ENCODE measurements at places on chromosomes 5 and 9.
A peak's percentile ranks its signal among the peaks of the same experiment; 100 is the strongest.

DNA sequence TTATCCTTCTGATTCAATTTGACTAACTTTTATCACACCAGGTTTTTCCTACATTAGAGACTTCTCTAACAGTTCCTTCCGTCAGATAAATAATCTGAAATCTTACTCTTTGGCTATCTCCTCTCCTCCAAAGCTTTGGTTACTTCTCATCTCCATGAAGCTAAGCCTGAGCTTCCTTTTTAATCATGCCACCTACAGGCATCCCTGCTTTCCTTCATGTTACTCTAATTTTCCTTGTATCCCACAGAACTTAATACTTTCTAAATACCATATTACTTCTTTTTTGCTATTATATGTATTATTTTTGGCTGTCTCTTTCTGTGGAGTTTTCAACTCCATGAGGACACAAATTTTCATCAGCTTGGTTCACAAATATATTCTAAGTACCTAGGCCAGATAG lies 49.7 kb downstream of the C9 start:
- DNase-seq: no peak

GRCh38 chr5:125584140-125584520 lies 837.7 kb upstream of the ZNF608 start:
- no peak for DNase-seq

DNA sequence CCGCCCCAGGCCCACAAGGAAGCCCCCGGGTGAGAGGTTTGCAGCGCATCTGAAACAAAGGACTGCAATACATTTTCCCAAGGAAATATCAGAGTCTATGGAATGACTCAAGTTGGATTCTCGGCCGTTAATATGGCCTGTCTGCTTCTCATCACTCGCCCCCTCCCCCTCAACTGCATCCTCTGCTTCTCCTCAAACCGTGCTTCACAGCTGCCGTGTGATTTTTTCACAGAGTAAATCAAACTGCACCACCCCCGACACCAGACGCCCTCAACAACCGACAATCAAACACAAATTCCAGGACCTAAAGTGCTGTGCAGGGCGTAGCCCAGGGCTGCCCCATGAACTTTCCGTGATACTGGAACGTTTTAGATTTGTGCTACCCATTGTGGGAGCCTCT lies 176.9 kb downstream of the ROR2 start:
- no peak for DNase-seq

DNA sequence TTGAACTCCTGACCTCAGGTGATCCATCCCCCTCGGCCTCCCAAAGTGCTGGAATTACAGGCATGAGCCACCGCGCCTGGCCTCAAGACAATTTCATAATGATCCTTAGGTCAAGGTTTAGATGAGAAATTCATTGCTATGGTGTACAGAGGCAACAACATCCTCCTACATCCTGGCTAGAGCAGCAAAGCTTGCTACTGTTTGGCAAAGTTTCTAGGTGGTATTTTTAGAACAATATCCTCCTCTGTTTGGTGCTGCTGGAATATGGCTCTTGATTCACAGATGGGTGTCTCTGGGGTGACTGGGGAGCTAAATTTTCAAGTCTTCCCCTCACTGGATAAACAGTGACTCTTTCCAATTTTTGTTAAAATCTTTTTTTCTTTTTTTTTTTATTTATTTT lies 30.6 kb downstream of the CRHBP start:
- no peak for DNase-seq

DNA sequence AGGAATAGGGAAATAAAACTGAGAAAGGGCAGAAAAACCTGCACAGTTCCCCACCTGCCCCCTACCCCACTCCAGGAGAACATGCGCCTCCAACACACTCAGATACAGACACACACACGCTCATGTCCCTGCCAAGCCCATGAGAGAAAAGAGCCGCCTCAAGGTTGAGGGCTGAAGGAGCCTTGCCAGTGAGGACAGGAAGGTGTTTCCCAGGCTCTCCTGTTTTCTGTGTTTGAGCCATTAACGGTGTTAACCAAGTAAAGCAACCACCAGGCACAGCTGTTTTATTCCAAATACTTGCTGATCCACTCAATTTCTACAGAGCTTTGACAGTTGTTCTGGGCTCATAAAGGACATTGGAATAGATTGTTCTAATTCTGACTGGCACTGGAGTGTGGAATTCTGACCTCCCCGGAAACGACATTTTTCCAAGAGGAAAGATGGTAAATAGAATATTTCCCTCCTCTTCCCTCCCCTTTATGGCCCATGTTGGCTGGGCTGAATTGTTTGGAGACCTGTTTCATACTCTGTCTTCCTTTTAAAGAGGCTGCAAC lies 238.0 kb downstream of the DMAC1 start:
- no peak for DNase-seq

DNA sequence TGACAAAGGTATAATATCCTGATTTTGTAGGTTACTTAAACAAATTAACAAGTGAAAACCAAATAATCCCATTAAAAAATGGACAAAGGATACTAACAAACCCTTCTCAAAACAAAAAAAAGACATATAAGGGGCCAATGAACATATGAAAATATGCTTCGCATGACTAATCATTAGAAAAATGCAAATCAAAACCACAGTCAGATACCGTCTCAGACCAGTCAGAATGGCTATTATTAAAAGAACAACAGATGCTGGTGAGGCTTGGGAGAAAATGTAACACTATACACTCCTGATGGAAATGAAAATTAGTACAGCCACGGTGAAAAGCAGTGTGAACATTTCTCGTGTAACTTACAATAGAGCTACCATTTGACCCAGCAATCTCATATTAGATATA lies 1542.2 kb upstream of the CDH9 start:
- DNase-seq: no peak

- peak; percentile 73 for DNase-seq
Observed at GRCh38 chr9:34651876-34652601, at the start of gene IL11RA. Gene IL11RA, plus strand, starts transcription at chr9:34652185. Its CDS starts 3,033 bp downstream, at chr9:34655218.

GRCh38 chr9:79377339-79377855 lies 194.4 kb upstream of the TLE4 start:
- DNase-seq: no peak

DNA sequence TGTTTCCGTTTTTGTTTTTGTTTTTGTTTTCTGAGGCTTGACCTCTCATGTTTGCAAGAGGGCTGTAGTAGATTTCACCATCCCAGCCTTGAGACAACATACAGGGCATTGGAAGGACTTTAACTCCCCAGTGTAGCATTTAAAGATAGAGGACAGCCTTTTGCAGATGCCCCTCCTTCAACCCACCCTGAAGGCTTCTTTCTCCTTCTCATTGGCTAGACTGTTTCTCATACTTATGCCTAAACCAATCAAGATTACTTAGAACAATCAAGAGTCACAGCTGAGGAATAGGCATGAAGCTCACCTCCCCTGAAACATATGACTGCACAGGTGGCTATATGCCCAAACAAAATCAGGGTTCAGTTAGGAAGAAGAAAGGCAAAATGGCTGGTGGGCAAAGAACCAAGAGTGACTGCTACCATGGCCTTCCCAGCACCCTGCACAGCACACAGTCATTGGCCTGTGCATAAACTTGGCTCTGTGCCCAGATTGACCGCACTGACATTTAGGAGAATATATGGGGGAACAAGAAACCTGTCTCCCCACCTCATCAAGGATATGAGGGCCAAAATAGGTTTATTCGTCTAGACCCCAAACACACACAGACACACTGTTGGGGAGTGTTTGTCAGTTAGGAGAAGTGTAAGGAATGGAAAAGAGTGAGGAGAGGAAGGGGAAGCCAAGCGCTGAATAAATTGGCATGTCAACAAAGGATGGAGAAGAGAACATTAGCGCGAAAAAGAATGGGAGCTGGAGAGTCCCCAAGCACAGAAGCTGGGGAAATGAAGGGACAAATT lies 137.3 kb upstream of the RANBP3L start:
- no peak for DNase-seq

- no peak for DNase-seq
Observed at GRCh38 chr5:132679717-132680380, 6.1 kb downstream of the IL4 start.

DNA sequence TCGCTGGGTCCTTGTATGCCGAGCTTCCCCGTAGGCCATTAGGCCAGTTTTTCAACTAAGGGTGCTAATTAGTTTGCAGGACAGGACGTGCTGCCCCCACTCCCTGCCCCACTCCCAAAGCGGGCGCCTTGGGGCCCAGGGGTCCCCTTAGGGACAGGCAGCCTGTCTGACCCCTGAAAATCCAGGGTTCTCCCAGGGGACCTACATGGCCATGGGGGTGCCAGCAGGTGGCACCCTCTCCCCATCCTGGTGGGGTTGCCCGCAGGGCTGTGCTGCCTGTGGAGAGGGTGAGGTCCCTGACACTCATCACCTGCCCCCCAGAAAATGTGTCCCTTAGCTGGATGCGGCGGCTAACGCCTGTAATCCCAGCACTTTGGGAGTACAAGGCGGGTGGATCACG lies 8.5 kb upstream of the CCDC187 start:
- peak; percentile 63 for DNase-seq

- DNase-seq: no peak
Observed at GRCh38 chr5:125409861-125410536, 663.6 kb upstream of the ZNF608 start.

DNA sequence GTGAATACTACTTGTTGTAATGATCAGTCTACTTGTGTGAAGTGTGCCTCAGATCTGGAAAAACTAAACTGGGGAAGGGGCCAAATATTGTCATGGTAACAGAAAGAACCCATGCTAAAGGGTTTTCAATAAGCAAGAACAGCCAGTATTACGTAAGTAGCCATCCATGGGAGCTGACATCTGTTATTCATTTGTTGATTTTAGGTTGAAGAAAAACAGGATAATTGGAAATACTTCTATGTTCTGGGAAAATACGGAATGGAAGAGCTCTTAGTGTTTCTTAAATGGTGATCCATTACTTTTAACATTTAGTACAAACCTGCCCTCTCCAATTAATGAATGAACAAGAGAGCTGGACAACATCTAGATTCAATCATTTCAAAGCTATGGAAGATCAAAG lies 485.8 kb downstream of the NTRK2 start:
- no peak for DNase-seq

GRCh38 chr5:172145870-172146747 lies 41.9 kb downstream of the STK10 start:
- DNase-seq: no peak

GRCh38 chr9:99189887-99190596 lies 31.7 kb downstream of the ALG2 start:
- DNase-seq: no peak

GRCh38 chr5:69530561-69531405 lies 29.2 kb upstream of the GTF2H2C start:
- DNase-seq: no peak

- DNase-seq: peak; percentile 34
Observed at GRCh38 chr9:129569502-129570449, 51.1 kb downstream of the C9orf50 start.

DNA sequence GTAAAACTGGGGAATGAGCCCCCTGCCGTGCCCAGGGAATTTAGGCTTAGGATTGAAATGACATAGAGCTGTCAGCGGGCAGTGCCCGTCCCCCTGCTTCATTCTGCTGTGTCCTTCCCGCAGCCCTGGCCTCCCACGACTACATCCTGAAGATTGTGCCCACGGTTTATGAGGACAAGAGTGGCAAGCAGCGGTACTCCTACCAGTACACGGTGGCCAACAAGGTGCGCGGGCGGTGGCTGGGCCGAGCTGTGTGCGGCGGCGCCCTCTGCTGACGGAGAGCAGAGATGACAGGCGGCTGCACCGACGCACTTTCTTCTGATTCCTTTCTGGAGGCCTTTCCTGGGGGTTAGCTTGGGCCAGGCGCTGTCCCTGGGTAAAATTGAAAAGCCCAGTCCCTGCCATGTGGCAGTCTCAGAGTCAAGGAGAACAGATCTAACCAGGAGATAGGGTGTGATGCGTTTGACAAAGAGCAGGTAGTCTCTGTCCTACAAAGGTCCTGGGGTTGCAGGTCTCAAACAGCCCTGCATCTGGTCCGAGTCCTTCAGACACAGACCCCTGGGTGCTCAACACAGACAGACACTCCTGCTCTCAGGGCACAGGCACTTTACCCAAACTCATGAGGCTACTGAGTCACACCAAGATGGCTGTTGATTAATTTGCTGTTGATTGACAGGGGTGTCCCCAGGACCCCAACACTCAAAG lies 26.8 kb upstream of the RPL26L1 start:
- DNase-seq: peak; percentile 82

DNA sequence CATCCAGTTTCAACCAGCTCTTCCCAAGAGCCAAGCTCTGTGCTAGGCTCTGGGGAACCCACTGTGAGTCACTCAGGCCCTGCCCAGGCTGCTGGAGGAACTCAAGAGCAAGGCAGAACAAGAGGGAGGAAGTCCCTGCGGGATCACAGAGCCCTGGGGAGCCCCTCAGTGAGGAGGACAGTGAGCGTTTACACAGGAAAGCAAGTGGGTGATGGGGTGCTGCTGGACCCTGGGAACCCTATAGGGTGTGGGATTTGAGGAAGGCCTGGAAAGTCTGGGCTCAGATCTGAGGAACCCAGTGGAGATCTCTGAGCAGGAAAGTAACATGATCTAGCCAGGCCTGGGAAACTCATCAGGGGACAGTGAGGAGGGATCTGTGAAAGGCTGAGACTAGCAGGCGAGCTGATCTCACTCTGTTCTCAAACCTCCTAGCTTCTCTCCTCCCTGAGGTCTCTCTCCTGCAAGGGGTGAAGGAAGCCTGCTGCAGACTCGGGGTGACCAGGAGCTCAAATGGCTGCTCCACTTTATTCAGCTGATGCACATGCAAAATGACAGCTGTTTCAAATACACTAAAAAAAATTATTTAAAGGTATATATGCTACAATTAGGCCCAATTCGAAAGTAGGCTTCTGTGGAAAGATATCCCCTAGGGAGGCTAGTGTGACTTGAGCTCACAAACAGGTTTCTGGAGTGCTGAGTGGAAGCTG lies 70.0 kb downstream of the SHB start:
- no peak for DNase-seq

GRCh38 chr9:21554813-21555212 lies 72.7 kb upstream of the IFNE start:
- no peak for DNase-seq

GRCh38 chr5:24245821-24246220 lies 399.0 kb downstream of the CDH10 start:
- DNase-seq: no peak
